ENCODE measurements at places on chromosomes 16 and 17.

GRCh38 chr16:78137782-78138616 is 38.5 kb downstream of the WWOX start:
- DNase-seq: no peak

DNA sequence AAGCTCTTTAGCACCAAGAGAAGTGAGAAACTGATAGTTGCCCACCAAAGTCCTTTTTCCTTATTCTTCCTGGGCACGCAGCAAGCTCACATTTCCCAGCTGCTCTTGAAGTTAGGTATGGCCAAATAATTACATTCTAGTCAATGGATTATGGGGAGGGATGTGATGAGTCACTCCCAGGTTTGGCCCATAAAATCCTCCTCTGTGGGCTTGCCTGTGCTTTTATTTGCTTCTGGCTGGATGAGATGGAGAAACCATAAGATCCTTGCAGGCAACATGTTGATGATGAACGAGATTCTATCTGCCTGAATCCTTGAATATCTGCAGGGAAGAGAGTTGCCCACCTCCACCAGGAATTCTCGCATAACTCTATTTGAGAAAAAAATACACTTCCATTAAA is 568.3 kb upstream of the SALL1 start:
- no peak for DNase-seq

DNA sequence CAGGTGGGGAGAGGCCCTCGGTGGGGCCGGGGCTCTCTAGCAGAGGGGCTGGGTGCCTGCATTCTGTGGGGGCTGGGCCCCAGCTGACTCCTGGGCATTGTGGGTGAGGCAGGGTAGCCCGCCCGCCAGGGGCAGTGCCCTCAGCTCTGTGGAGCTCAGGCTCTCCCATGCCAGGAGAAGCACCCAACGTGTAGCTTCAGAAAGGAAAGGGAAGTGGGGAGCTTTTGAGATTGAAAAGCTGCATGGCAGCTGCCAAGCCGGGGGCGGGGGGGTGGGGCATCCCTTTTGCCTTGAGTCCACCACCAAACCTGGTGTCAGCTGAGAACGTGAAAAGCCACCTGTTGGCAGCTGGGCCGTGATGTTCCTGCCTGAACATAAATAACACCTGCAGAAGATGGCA is 192.1 kb upstream of the CIBAR2 start:
- no peak for DNase-seq

GRCh38 chr16:88144028-88144511 is 192.8 kb downstream of the BANP start:
- DNase-seq: no peak

GRCh38 chr16:57191056-57191571 is 5.0 kb downstream of the RSPRY1 start:
- no peak for DNase-seq

DNA sequence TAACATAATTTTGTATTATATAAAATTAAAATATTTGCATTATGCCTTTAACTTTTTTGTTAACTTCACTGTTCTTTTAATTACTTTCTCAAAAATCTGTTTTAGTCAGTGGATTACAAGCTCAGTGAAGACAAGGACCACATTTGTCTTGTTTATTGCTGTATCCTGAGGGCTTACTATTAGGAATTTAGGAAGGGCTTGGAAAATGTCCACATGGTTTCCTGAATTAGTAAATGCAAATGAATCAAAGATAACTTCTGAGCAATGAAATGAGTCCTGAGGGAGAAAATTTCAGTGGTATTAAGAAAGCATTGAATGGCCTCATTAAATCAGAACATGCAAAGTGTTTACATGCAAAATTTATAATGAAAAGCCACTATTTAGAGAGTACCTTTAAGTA is 1293.2 kb upstream of the GOT2 start:
- no peak for DNase-seq

DNA sequence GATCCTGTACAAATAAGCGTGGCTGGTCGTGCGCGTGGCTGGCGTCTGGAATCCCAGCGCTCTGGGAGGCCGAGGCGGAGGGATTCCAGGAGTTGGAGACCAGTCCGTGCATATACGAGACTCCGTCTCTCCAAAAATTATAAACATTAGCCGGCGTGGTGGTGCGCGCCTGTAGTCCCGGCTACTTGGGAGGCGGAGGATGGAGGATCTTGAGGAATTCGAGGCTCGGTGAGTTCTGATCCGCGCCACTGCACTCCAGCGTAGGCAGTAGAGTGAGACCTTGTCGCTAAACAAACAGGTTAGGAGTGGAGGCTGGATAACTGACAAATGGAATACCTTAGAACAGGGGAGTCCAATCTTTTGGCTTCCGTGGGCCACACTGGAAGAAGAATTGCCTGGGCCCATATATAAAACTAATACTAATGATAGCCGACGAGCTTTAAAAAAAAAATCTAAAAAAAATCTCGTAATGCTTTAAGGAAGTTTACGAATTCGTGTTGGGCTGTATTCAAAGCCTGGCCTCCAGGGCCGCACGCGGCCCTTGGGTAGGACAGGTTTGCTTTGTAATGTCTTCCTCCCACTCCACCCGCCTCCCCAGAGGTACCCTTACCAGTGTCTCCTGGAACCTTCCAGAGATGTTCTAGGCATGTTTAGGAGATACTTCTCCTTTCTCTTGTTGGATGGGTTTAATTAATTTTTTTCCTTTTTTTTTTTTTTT is 909 bp upstream of the RSL1D1 start:
- DNase-seq: no peak

DNA sequence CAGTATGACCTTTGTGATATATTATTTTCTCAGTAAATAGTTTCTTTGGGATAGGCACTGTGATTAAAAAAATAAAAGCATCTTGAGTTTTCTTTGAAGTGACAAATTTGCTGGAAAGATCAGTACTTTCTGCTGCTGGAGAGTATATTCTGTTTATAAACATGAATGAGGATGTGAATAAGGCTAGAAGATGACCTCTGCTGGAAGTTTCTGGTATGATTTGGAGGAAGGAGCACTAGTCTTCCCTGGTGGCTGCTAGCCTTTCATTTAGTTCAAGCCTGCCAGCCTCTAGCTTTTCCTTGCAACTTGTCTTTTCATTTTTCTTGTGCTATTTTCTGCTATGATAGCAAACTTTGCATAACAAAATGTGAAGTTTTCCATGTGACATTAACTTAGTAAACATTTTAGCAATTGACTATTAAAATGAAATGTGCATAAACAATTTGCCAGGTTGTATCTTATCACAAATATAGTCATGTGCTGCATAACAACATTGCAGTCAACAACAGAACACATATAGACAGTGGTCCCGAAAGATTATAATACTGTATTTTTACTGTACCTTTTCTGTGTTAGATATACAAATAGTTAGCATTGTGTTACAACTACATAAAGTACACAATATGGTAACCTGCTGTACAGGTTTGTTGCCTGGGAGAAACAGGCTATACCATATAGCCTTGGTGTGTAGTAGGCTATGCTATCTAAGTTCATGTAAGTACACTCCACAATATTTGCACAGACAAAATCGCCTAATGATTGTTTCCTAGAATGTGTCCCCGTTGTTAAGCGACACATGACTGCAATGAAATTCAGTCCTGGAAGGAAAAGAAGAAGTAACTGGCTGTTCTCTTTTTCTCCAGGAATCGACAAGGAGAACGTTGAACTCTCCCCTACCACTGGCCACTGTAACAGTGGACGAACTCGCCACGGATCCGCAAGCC is 18.1 kb upstream of the RAB11FIP4 start:
- peak; percentile 69 for DNase-seq

GRCh38 chr16:79071424-79071823 is 529.1 kb downstream of the MAF start:
- DNase-seq: no peak

- DNase-seq: no peak
These were observed 186.5 kb upstream of the CCL2 start for GRCh38 chr17:34068571-34068970.

GRCh38 chr16:84499638-84500037 is 4.8 kb downstream of the MEAK7 start:
- DNase-seq: no peak

- no peak for DNase-seq
These were observed 14.7 kb downstream of the KCTD19 start for GRCh38 chr16:67311607-67312488.

- DNase-seq: no peak
These were observed 43.8 kb downstream of the CYTH1 start for GRCh38 chr17:78738278-78738677.

DNA sequence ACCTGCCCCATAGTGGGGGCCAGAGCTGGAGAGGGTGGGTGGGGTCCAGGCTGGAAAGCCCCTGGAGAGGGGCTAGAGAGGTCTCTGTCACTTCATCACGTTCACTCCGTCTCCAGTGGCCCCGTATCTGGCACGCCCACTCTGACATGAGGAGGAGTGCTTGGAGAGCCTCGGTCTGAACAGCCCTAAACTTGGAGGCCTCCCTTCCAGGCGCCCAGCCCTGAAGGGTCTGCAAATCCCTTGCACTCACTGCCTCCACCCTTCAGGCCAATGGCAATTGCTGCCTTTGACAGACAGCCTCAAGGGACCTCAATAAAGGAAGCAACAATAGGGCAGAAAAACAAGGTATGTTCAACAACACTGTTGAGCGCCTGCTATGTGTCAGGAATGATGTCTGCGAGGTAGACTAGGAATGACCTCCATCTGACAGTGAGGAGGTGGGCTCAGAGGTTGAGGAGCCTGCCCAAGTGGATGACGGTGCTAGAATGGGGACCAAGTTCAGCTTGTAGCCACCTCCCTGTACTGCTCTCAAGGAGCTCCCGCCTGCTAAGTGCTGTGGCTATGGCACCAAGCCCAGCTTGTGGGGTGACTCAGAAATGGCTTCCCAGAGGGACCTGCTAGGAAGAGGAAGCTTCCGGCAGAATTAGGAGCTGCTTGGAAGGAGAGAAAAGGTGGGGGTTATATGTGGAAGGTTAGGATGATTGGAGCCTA is 2.9 kb upstream of the EPX start:
- DNase-seq: no peak

GRCh38 chr16:23691483-23692189 is 12.9 kb downstream of the PLK1 start:
- no peak for DNase-seq

DNA sequence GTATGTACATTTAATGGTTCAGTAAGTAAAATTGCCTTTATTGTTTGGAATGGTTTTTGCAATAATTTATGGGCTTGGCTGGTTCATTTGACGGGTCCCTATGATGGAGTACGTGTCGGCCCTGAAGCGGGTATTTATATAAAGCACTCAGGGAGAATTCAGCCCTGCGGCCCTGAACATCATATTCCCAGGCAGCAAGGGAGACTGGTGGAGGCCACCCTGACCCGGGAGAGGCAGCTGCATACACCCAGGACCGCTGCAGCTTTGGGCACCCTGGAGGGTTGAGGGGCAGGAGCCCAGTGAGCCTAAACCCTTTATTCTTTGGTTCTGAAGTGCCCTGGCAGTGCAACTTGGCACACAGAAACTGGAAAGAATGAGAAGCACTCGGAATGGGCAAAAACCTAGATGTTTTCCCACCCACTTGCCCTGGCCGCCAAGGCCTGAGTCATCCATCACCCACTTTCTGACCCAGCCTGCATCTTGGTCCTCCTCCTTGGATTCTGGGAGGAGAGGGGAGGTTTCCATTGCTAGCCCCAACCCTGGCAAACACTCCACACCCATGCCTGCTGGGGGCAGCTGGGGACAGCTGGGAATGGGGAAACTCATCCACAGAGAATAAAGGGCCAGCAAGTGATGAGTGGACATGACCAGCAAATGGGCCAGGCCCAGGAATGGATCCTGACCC is 162.2 kb upstream of the TNRC6C start:
- no peak for DNase-seq

- DNase-seq: peak; percentile 2
These were observed 59.5 kb downstream of the SLFN11 start for GRCh38 chr17:35313875-35314409.

DNA sequence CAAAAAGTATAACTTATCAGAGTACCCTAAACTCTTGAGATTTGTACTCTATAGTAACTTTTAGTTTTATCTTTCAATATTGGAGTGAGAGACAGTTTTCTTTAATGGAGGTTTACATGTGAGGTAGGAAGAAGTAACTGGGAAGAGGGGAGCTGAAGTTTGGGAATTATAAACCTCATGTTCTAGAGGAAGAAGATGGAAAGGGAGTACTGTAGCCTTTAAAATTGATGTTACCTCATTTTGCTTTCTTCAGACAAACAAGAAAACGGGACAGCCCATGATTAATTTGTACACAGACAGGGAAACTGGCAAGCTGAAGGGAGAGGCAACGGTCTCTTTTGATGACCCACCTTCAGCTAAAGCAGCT is 9.5 kb downstream of the FUS start:
- no peak for DNase-seq

GRCh38 chr17:58039975-58040374 is 32.9 kb upstream of the SRSF1 start:
- no peak for DNase-seq

DNA sequence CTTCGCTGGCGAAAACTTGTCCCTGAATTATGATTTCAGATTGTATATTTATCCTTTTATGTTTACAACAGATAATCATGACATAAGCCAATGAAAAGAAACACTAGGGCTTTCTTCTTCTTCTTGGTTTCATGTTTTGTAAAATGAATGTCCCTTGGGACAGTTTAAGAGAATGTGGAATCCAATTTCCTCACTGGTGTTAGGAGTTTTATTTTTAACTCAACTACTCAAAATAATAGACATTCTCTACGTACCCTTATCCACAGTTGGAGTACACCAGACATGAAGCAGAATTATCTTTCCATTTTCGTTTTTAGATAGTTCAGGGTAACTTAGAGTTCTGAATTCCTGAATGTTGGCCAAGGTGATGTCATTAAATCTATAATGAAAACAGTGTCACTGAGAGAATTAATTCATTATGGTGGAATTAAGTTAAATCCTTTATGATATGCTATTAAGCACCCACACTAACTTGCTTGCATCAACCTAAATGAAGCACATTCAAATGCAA is 43.4 kb downstream of the IRX6 start:
- no peak for DNase-seq

DNA sequence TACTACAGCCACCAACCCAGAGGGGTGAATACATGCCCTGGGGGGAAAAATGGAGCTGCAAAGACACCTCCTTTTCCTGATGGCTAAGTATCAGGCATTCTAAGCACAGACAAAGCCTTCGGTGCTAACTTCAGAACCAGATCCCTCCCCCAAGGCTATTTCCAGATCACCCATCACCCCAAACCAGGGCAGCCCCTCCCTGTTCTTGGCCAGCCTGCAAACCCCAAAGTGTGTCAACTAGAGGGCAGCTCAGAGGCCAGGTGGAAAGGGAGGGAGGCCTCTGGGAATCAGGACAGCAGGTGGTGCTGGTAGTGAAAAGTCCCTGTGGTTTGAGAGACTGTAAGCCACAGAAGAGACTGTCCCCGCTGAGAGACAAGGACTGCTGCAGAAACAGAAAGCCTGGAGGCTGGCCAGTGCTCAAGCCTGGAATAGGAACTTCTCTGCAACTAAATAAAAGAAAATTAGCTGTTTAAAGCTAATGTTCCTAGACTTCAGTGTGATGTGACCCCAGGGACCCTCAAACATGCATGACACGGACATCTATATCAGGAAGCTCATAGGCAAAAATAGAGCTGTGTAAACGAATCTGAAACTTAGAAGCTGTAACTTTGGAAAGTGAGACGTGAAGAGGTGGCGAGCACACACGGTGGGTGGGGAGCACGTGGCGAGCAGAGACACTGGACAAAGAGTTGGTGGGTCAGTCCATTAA is 9.1 kb downstream of the TUBG1 start:
- DNase-seq: no peak
